Upper lobe of left lung (tissue), 6 donors: ENCODE measurements at places on chromosomes 16 and 17. TPM values are rescaled to one million over a fixed set of nuclear protein-coding genes. Genes with fewer than 3 reads are reported as not detected.
A peak's percentile ranks its signal among the peaks of the same experiment; 100 is the strongest.

The CCL16 gene
- not detected for total RNA-seq

The FN3K gene
- total RNA-seq, result 10.8 TPM

The GP2 gene
- total RNA-seq, result 2.9 TPM

GRCh38 chr17:53191878-53192277 is 630.8 kb upstream of the KIF2B start:
- H3K4me1 ChIP-seq, result no peaks in the 10 kb centered on the region
- H3K27ac ChIP-seq, result no peak overlapping the region
- no peaks in the 10 kb centered on the region for H3K27me3 ChIP-seq
- no peak for DNase-seq

- H3K4me3 ChIP-seq, result no peak overlapping the region
- no peak for DNase-seq
- no peak overlapping the region for H3K27ac ChIP-seq
- no peaks in the 10 kb centered on the region for H3K27me3 ChIP-seq
- peaks cover 40% of the 10 kb centered on the region for H3K4me1 ChIP-seq
- no peaks in the 10 kb centered on the region for H3K36me3 ChIP-seq
These were observed 30.6 kb downstream of the ZFHX3 start for GRCh38 chr16:73017321-73017720.

GRCh38 chr16:27127308-27127707 is 60.6 kb downstream of the C16orf82 start:
- no peak overlapping the region for H3K4me3 ChIP-seq
- no peaks in the 10 kb centered on the region for H3K4me1 ChIP-seq
- no peaks in the 10 kb centered on the region for H3K36me3 ChIP-seq
- H3K27me3 ChIP-seq, result no peaks in the 10 kb centered on the region
- DNase-seq, result no peak
- no peak overlapping the region for H3K27ac ChIP-seq

- peak; percentile 89 for DNase-seq
- H3K4me1 ChIP-seq, result peaks cover 14% of the 10 kb centered on the region
- H3K36me3 ChIP-seq, result no peaks in the 10 kb centered on the region
- no peak overlapping the region for H3K27ac ChIP-seq
- no peak overlapping the region for H3K4me3 ChIP-seq
These were observed 10.0 kb downstream of the PITPNC1 start for GRCh38 chr17:67386965-67387551.

- no peaks in the 10 kb centered on the region for H3K4me1 ChIP-seq
- DNase-seq, result no peak
- no peak overlapping the region for H3K27ac ChIP-seq
- H3K36me3 ChIP-seq, result peaks cover 50% of the 10 kb centered on the region
These were observed 78.9 kb downstream of the ABCC6 start for GRCh38 chr16:16144416-16144815.

DNA sequence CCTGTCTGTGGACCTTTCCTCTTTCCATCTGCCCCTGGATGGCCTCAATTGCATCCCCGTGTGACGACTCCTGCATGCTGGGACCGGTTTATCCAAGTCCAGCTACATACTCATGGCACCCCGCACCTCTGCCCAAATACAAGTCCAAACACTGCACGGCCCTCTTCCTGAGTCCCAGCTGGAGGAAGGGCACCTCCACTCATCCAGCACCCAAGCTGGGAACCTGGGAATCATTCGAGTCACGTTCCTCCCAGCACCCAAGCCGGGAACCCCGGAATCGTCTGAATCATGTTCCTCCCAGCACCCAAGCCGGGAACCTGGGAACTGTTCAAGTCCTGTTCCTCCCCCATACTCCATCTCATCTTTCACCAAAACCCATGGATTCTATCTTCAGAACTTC is 10.2 kb downstream of the TRARG1 start:
- no peaks in the 10 kb centered on the region for H3K36me3 ChIP-seq
- DNase-seq, result no peak
- no peaks in the 10 kb centered on the region for H3K27me3 ChIP-seq
- no peaks in the 10 kb centered on the region for H3K4me1 ChIP-seq
- H3K27ac ChIP-seq, result no peak overlapping the region

- H3K4me3 ChIP-seq, result no peak overlapping the region
- no peaks in the 10 kb centered on the region for H3K27me3 ChIP-seq
- H3K4me1 ChIP-seq, result no peaks in the 10 kb centered on the region
These were observed 1.3 kb downstream of the IL34 start for GRCh38 chr16:70647441-70648359.

- H3K36me3 ChIP-seq, result peaks cover 83% of the 10 kb centered on the region
- H3K27me3 ChIP-seq, result no peaks in the 10 kb centered on the region
- H3K27ac ChIP-seq, result no peak overlapping the region
These were observed 26.9 kb downstream of the PTRH2 start for GRCh38 chr17:59680314-59680713.

GRCh38 chr17:9101356-9101755 is 80.0 kb downstream of the NTN1 start:
- DNase-seq, result no peak
- H3K4me3 ChIP-seq, result no peak overlapping the region
- H3K27me3 ChIP-seq, result no peaks in the 10 kb centered on the region
- no peaks in the 10 kb centered on the region for H3K4me1 ChIP-seq
- no peak overlapping the region for H3K27ac ChIP-seq
- no peaks in the 10 kb centered on the region for H3K36me3 ChIP-seq
